ENCODE measurements at places on chromosomes 12 and 14.

GRCh38 chr12:31371256-31371620 is 45.3 kb upstream of the SINHCAF start:
- DNase-seq, result no peak

GRCh38 chr14:90774316-90774715 is 41.9 kb downstream of the TTC7B start:
- no peak for DNase-seq

GRCh38 chr14:77082356-77082755 is 15.7 kb upstream of the CIPC start:
- no peak for DNase-seq

DNA sequence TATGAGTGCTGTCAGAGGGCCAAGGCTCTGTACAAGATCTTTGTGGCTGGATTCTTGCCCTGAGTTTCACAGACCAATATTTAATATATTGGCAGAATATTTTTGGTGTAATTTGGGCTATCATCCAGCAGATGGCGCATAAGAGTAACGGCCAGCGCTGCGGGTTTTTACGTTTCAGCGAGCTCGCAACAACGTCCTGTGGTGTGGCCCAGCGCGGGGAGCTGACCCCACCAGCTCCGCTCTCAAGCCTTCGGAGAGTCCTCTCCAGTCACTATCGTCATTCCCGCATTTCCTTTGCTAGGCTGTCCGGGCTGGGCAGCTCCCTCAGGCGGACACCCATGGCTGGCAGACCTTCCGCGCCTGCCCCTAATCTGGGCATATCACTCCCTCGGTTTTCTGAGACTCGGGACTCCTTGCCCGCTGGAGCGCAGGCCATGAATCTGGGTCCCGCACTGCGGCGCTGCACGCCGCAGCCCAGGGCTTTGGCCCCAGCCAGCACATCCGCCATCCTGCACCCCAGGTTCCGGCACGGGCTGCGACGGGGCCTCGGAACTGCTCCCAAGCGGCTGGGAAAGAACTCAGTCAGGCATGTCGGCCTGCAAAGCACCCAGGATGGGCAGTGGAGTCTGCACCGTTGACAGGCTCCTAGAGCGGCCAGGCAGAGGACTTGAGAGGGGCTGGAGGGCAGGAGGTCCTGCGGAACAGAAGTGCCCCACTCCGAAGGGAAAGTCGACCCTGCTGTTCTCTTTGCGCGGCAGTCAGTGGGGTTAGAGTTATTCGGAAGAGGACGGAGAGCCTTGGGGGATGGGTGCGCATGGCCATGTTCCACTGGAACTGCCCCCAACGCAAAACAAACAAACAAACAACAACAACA is 18.4 kb downstream of the OLR1 start:
- DNase-seq, result peak; percentile 28

- no peak for DNase-seq
Observed at GRCh38 chr14:99679543-99679942, 4.6 kb upstream of the CYP46A1 start.

All from activated CD8-positive, alpha-beta memory T cell treated with anti-CD3 and anti-CD28 coated beads for 1 hour (primary cell).